ENCODE measurements at places on chromosomes 5 and 9. TPM values are rescaled to one million over a fixed set of nuclear protein-coding genes. Genes with fewer than 3 reads are reported as not detected.

TGFBI gene
- 46.9 TPM for total RNA-seq

LIFR gene
- 30.9 TPM for total RNA-seq

SELENOP gene
- 149 TPM for total RNA-seq

ROR2 gene
- total RNA-seq, result 0.65 TPM

GLDC gene
- 0.11 TPM for total RNA-seq

TSSK1B gene
- 0.08 TPM for total RNA-seq

ADAMTS6 gene
- total RNA-seq, result 1.9 TPM

SMIM3 gene
- total RNA-seq, result 15.3 TPM

RNF183 gene
- total RNA-seq, result not detected

GRCh38 chr5:6686915-6687409 is 26.3 kb upstream of the TENT4A start:
- DNase-seq, result no peak

DNA sequence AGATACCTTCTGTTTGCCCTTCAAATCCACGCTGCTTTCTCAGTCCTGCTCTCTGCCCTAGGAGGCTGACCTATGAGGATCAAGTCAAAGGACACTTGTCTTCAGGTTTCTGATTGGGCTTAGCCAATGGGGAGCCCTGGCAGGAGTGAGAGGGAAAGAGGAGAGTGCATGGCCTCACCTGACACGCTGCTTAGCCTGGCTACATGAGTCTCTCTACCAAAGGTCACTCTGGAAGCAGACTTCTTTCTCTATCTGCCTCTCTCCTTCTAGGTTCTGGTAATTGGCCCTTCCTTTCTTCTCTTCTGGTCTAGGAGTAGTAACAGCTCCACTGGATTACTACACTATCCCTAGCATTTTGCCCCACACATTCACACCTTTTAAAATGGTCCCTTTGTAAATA is 13.1 kb downstream of the ARSB start:
- DNase-seq, result no peak

GRCh38 chr5:41918105-41918504 is 7.0 kb upstream of the FBXO4 start:
- DNase-seq, result no peak

DNA sequence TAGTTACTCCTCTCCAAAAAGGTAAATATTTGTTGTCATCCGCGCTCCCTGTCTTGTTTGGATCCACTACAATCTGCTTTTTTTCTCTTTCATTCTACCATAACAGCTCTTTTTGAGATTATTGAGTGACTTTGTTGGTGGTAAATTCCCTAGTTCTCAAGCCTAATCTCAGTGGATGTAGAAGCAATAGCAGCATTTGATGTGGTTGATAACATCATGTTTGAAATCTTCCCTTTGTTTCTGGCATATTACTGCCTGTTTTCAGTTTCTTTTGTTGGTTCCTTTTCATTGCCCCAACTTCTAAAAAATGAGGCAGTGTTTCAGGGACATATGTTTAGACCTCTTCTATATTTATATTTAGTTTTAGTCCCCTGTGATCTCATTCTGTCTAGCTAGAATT is 8.9 kb downstream of the CDC42SE2 start:
- no peak for DNase-seq

- no peak for DNase-seq
Measured at GRCh38 chr5:180541710-180542109, 47.5 kb downstream of the CNOT6 start.

DNA sequence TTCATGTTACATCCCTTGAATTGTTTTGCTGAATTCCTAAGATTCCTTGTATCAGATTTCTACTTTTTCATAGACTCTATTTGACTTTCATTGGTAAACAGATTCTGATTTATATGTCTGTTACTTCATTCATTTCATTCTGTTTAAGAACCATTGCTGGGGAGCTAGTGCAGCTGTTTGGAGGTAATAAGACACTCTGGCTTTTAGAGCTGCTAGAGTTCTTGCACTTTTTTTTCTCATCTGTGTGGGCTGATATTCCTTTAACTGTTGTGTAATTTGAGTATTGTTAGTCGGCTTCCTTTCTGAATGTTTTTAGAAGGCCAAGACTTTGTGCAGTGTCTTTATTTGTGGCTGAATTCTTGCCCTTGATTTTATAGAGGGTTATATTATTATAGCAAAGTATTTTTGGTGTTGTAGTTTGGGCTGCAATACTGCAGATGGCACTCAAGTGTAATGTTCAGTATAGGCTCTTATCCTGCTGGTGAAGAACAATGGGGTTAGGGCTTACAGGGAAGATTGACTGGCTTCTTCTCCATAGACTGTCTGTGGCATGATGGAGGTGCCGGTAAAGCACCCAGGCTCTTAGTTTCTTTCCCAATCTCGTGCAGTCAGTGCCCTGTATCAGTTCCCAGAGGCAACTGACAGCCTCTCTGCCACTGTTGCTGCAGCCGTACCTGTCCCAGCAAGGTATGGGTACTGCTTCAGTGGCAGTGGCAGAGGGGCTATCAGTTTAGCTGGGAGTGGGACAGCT is 162.2 kb downstream of the OXCT1 start:
- DNase-seq, result no peak

- no peak for DNase-seq
Measured at GRCh38 chr5:41406424-41406823, 104.0 kb downstream of the PLCXD3 start.

GRCh38 chr5:131378721-131379541 is 115.1 kb downstream of the CDC42SE2 start:
- no peak for DNase-seq

DNA sequence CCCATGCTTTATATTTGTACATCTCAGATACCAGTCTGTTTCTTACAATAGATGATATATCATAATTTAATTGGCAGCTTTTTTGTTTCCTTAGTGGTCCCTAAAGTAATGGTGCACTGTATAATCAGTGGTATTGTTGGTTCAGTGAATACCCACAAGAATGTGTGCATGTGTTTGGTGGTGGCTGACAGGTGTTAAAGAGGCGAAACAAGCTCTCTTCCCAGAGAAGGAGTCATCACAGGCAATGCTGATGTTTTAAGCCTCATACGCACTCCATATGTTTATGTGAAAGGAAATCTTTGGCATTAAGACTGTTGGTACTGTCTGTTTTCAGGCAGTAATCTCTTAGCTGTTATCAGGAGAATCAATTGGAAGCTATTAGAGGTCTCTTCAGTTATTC is 49.2 kb upstream of the KIAA1958 start:
- DNase-seq, result no peak

DNA sequence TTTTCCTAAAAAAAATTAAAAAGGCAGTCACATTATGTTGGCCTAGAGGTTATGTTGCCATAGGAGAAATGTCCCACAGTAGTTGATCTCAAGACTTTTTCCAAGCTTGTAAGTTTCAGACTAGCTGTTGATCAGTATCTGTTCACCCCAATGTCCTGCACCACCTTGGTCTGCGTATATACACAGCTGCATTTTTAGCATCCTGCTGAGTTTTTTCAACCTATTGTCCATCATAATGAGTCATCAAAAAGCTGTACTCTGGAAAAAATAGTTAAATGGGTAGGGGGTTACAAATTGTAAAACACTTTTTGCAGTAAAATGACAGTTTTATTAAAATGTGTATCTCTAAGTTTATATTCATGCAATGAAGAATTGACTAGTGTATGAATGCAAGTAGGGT is 53.2 kb upstream of the TMEM171 start:
- DNase-seq, result no peak

DNA sequence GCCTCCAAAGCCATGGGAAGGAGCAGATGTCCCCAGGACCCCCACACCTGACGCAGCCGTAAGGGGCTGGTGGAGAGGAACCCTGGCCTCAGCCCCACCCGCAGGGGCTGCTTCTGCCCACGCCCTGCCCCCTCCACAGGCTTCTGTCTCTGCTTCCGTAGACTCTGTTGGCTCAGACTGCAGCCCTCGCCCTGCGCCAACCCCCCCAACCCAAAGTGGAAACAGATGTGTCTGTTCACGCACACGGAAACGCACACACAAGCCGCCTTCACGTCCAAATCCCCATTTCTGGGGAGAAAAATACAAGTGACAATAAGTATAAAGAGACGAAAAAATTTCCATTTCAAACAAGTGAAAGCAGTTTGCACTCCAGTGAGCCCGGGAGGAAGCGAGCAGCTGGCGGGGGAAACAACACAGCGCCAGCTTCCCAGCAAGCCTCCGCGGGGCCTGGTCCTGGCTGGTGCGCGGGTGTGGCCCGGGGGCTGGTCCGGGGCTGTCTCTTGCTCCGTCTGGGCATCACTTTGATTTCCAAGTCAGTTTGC is 32.6 kb upstream of the RXRA start:
- no peak for DNase-seq

- no peak for DNase-seq
Measured at GRCh38 chr9:12783767-12784460, 9.1 kb downstream of the LURAP1L start.

DNA sequence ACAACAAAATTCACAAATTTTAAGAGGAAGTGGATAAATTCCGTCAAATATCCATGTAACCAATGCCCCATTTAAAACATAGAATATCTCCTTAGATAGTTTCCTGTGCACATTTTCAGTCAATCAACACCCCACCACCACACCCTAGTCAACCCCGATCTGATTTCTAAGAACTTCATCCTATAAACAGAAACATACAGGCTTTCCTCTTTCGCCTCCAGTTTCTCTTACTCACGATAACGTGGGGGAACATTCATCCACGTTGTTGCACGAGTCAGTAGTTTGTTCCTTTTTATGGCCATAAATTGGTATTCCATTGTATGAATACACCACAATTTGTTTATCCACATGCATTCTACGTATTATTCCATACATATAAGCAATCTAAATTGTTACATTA is 35.6 kb upstream of the TRIO start:
- DNase-seq, result no peak

DNA sequence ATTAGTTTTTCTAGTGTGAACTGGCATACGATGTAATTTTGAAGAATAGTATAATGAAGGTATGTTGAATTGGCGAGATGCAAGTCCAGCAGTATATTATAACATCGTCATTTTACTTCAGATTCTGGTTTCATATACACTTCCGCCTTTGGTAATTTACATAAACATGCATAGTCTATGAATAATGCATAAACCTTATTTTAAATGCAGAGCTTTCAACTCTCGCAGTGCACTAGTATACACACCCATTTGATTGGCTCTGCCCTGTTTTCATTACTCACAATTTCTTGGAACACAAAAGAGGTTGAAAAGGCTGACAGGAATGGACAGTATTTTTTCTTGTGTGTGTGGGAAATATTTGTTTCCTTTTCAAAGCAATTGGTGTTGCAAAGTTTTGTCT is 128.9 kb upstream of the CCNH start:
- DNase-seq, result no peak

GRCh38 chr5:137209232-137209809 is 289.8 kb downstream of the SPOCK1 start:
- DNase-seq, result no peak

- DNase-seq, result no peak
Measured at GRCh38 chr9:131693651-131694597, 46.0 kb downstream of the RAPGEF1 start.

GRCh38 chr9:79237861-79238260 is 333.9 kb upstream of the TLE4 start:
- DNase-seq, result no peak

- DNase-seq, result no peak
Measured at GRCh38 chr5:177228751-177229150, 74.8 kb downstream of the RAB24 start.

- no peak for DNase-seq
Measured at GRCh38 chr5:141042555-141042954, 8.6 kb upstream of the PCDHB1 start.

DNA sequence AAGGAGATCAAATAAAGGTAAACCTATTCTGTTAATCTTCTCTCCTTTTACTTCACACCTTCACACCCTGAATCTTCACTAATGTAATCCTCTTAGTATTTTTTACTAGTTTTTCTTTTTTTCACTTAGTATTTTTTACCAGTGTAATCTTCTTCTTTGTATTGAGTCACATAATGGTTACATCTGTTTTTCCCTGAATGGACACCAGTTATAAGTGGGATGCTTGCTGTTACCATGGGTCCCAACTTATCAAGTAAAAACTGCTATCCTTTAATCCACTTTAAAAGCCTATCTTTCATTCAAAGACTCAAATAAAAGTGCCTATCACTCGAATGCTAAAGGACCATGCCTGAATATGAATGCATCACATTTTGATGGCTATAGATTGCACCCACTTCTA is 15.1 kb downstream of the ZFAND5 start:
- DNase-seq, result no peak

DNA sequence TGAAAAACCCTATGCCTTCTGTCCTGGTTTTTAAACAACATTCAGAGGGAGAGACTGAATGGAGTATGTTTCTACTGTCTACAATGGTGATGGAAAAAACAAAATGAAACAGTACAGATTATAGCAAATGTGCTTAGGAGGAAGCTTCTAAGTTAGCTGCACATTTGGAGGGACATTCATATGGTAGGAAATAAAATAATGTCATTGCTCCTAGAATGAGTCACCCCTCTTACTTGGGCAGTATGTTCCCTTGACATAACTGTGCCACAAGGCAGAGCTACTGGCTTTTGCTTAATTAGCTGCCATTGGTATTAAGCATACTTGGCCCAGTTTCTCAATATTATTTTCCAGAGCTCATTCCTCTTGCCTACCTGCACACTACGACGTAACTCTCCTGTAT is 128.9 kb downstream of the GDNF start:
- DNase-seq, result no peak
